Vagina (tissue), 2 donors: ENCODE measurements at places on chromosomes 3 and 15. TPM values are rescaled to one million over a fixed set of nuclear protein-coding genes. Genes with fewer than 3 reads are reported as not detected.

The SI gene
- total RNA-seq: not detected

The NEIL1 gene
- 69.2 TPM for total RNA-seq

The C3orf49 gene
- total RNA-seq: not detected

- DNase-seq: no peak
These were observed 19.9 kb upstream of the VPS39 start for GRCh38 chr15:42228036-42228435.

- DNase-seq: no peak
These were observed 2.3 kb upstream of the CLK3 start for GRCh38 chr15:74613089-74613952.

GRCh38 chr15:48976444-48977088, 12.8 kb upstream of the SHC4 start:
- DNase-seq: no peak

DNA sequence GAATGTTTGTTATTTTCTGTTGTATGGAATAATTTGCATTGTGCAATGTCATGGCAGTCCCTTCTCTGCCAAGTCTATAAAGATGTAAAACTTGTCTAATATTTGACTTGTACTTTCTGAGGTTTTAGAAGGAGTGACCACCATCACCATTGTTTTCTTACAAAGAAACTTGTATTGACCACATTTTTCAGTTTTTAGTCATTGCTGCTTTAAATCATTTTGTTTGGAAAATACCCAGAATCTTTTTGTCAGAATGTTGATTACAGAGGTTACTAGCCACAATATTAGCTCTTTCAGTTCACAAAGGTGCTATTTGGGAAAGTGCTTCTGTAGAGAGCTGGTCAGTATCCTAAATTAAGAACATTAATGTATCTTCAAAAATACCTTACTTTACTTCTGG, 532.4 kb upstream of the GBE1 start:
- DNase-seq: no peak

DNA sequence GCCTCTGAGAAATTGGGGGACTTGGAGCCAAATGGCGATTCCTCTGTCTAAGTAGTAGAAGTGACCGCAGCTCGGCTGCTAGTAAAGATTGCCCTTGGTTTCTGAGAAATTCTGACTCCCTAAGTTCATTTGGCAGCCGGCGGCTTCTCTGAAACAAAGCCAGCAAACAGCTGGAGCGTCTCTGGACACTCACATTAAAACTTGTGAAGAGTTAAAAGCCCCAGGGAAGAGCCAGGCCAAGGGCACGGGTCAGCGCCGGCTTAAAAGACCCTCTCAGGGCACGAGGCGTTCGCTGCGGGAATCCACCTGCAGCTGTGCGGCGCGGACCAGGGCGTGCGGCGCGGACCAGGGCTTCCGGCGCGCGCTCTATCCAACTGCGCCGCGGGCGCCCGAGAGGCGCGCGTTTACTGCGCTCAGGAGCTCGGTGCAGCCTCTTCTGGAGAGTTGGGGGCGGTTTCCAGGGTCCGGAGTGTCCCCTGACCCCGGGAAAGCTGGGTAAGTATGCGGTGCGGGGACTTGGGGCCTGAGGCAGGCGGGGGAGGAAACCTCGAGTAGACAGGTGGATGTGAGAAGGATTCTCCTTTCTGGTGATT, at the start of gene COL6A5:
Gene COL6A5 (plus strand): TSS at position 186 of the 593 bp plus-strand sequence. CDS start 27,967 bp downstream, outside the sequence.
- no peak for DNase-seq
